ENCODE measurements at places on chromosomes 4 and X. TPM values are rescaled to one million over a fixed set of nuclear protein-coding genes. Genes with fewer than 3 reads are reported as not detected.

UGT2B10 gene
- total RNA-seq: not detected

VCX2 gene
- not detected for total RNA-seq

CDKL2 gene
- 0.66 TPM for total RNA-seq

IL1RAPL2 gene
- total RNA-seq: not detected

MAD2L1 gene
- total RNA-seq: 33.7 TPM

DIPK2B gene
- total RNA-seq: not detected

FREM3 gene
- total RNA-seq: not detected

TMEM35A gene
- total RNA-seq: 2.8 TPM

PF4V1 gene
- total RNA-seq: not detected

MAGEB10 gene
- total RNA-seq: not detected

SERTM2 gene
- total RNA-seq: not detected

GABRA4 gene
- total RNA-seq: not detected

CSAG3 gene
- not detected for total RNA-seq

DNA sequence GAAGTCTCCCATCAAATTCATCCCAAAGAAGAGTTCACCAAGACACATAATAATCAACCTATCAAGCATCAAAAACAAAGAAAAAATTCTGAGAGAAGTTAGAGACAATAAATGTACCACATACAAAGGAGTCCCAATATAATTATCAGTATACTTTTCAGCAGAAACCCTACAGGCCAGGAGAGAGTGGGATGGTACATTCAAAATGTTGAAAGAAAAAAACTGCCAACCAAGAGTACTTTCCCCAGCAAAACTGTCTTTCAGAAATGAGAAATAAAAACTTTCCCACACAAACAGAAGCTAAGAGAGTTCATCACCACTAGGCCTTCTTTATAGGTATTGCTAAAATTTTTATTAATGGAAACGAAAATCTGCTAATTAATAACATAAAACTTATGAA lies 164.4 kb upstream of the LNX1 start:
- DNase-seq: no peak

- DNase-seq: no peak
These were observed 90.8 kb upstream of the TSPAN5 start for GRCh38 chr4:98749206-98749605.

- DNase-seq: peak; percentile 2
These were observed 260.7 kb upstream of the GIMD1 start for GRCh38 chr4:106629268-106629625.

DNA sequence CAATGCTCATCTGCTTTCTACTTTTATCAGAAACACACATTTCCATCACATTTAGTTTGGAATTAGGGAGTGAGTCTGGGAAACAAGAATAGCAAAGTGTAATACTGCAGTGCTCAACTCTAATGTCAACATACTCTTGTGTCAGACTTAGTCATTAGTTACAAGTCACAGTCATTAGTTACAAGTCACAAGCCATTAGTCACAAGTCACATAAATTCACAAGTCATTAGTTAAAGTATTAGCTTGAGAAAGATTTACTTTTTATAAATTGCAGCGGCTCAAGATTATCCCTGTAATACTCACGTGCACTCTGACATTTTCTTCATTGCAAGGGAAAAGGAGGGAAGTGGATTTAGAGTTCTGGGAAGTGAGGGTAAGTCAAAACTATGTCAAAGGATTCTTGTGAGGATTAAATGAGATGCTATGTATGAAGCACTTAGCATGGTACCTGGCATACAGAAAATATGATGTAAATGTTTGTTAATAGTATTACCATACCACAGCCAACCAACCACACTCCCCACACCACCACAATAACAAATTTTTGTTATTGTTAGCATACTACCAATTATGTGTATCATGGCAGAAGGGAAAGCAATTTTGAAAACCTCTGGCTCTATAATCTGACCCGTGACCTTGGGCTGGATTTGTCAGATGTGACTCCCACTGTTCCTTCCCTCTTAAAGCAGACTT lies 116.6 kb downstream of the ARHGAP24 start:
- DNase-seq: peak; percentile 51

DNA sequence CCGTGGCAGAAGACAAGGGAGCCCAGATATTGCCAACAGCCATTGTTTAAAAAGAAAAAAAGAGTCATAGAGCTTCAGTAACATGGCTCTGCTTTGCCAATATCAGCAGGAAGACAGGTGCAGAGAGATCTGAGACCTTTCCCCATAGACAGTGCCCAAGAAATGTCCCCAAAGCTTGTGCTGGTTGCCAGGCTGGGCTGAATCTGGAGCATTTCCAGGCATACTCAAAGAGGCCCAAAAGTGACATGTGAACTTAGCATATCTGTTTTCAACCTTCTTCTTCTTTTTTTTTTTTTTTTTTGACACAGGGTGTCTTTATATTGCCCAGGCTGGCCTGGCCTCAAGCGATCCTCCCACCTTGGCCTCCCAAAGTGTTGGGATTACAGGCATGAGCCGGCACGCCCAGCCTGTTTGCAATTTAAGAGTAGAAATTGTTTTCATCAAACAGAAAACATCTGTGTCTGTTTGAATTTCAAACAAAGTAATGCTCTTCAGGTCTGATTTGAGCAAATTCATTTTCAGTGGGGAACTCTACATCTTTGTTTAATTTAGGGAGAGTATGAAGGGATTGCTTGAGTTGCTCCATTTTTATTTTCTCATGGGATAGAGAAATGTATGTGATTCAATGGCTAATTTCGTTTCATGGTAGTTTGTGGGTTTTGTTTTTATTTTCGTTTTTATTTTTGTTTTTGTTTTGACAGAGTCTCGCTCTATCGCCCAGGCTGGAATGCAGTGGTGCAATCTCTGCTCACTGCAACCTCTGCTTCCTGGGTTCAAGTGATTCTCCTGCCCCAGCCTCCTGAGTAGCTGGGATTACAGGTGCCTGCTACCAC lies 56.6 kb upstream of the RBM47 start:
- DNase-seq: no peak

DNA sequence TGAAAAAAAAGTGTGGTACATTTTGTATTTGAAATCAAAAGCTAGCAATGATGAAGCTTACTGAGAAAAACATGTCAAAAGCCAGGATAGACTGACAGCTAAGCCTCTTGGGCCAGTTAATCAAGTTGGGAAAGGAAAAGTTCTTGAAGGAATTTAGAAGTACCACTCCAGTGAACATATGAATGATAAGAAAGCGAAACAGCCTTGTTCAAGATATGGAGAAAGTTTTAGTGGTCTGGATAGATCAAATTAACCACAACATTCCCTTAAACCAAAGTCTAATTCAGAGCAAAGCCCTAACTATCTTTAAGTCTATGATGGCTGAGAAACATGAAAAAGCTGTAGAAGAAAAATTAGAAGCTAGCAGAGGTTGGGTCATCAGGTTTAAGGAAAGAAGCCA lies 268.3 kb downstream of the PDHA2 start:
- DNase-seq: no peak

DNA sequence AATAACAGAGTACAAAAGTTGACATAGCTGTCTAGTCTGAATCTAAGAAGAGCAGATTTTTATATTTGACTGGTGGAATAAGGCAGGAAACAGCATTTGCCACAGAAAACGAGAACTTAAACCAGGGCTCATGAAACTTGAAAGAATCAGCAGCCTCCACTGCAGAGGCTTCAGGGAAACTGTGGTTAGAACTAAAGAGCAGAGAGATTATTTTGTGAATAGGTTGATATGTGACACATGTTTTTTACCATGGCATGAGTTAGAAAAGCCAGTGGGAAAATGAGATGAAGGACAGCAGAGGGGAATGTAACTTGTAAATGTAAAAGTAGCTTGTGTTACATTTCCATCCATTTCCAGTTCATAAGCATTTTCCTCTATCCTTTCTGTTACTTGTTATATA lies 63.7 kb upstream of the CAMK2D start:
- no peak for DNase-seq

DNA sequence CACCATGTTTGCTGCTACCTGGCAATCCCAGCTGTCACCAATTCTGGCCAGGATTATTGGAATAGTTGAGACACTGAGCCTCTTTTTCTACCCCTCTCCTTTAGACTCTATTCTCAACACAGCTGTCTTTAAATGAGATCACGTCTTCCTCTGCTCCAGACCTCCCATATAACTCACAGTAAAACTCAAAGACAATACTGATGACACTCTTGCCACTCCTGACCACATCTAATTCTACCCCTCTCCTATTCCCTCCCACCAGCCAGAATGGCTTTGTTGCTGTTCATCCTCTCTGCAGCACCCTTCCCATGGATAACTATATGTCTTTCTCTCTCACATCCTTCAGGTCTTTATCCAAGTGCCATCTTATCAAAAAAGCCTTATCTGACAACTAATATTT lies 188.6 kb upstream of the IL15 start:
- no peak for DNase-seq

GRCh38 chrX:71637253-71637618 lies 18.9 kb upstream of the CXCR3 start:
- peak; percentile 3 for DNase-seq

- DNase-seq: no peak
These were observed 115.2 kb upstream of the GABRA2 start for GRCh38 chr4:46505131-46505530.

- DNase-seq: no peak
These were observed 79.4 kb downstream of the SLC10A6 start for GRCh38 chr4:86769794-86770193.

GRCh38 chrX:12961196-12961718 lies 13.7 kb upstream of the TMSB4X start:
- DNase-seq: no peak

GRCh38 chr4:112093636-112094202 lies 51.5 kb upstream of the FAM241A start:
- DNase-seq: no peak

- DNase-seq: no peak
These were observed 61.1 kb upstream of the MTM1 start for GRCh38 chrX:150507251-150507856.

GRCh38 chr4:40731792-40732245 lies 17.9 kb upstream of the NSUN7 start:
- no peak for DNase-seq

DNA sequence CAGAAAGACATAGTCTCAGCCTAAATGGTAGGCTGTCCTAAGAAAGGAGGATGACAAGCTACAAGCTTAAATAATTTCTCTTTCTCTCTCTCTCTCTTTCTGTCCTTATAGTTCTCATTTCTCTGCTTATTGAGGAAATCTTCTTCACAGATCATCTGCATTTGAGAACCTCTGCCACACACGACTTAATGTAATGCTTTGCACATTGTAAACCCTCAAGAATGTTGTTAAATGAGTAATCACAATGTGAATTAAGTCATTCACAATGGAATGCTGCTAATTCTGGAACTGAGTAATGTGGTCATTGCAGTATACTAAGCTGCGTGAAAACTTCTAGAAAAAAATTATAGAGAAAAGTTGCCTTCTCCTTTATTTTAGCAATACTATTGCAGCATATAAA lies 508.9 kb upstream of the FTHL17 start:
- peak; percentile 38 for DNase-seq

DNA sequence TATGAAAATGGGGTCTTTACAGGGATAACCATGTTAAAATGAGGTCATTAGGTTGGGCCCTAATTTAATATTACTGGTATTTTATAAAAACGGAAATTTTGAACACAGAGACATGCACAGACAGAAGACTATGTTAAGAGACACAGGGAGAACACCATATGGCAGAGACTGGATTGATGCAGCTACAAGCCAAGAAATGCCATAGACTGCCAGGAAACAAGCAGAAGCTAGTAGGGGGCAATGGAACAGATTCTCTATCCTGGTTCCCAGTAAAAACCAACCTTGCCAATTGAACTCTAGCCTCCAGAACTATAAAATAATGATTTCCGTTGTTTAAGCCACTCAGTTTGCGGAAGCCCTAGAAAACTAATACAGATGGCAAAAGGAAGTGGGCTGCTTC lies 6.6 kb upstream of the GUF1 start:
- no peak for DNase-seq

- DNase-seq: peak; percentile 68
These were observed 115.6 kb downstream of the CAMK2D start for GRCh38 chr4:113645771-113646441.

GRCh38 chr4:182272151-182272550 lies 28.9 kb downstream of the TENM3 start:
- no peak for DNase-seq

DNA sequence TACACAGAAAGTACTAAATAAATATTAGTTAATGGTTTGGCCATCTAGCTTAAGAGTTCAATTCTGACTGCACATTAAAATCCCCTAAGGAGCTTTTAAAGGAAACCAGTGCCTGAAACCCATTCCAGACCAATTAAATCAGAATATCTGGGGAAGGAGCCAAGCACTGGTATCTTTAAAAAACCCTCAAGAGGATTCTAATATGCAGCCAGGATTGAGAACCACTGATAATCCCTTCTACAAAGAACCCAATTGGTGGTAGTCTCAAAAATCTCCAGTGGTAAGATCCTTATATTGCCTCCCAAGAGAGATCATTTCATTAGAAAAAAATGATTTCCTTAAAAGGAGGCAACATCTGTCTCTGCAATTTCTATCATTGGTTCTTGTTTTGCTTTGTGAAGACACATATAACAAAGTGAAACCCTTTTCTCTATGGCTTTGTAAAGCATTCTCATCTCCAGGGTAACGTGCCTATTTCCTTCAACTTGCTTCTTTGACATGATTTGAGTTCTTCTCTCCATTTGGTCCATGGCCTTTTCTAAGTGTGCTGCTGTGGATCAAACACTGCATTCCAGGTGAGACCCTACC lies 3.5 kb downstream of the GPR34 start:
- no peak for DNase-seq

DNA sequence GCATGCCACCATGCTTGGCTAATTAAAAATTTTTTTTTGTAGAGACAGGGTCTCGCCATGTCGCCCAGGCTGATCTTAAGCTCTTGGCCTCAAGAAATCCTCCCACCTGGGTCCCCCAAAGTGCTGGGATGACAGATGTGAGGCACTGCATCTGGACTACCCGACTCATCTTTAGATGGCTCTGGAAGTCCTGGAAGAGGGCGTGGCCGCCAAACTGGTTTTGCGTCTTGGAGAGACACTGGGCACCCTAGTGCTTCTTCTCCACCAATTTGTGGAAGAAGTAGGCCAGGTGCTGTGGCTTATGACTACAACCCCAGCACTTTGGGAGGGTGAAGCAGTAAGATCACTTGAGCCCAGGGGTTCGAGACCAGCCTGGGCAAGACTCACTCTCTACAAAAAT lies 47.6 kb downstream of the HOPX start:
- no peak for DNase-seq

- no peak for DNase-seq
These were observed 14.2 kb upstream of the CCDC149 start for GRCh38 chr4:24927049-24927448.

DNA sequence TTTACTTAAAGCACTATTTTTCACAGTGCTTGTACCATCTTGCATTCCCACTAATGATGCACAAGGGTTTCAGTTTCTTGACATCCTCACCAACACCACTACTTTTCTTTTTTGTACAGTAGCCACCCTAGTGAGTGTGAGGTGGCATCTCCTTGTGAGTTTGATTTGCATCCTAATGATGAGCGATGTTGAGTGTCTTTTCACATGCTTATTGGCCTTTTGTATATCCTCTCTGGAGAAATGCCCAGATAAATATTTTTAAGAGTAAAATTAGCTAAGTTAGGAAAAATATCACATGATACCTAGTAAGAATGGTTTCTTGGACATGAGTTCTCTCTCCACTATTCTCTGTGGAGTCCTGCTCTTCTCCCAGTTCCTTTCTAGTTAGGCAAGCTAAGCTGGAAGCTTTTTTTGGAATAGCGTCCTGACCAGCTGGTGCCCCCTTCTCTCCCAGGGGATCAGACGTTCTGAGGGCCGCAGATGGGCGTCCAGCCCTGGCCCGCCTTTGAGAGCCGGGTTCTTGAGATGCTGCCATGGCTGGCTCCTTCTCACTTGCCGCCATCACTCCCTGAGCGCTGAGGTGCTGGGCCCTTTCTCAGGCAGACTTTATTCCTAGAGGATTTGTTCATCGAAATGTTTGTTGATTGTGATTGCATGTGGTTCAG lies 132.1 kb downstream of the ARHGAP10 start:
- no peak for DNase-seq

- DNase-seq: peak; percentile 24
These were observed 347.8 kb downstream of the ANK2 start for GRCh38 chr4:113397114-113397701.
